Activated CD8-positive, alpha-beta T cell treated with anti-CD3 and anti-CD28 coated beads, Interleukin-2, amount 10 ng/mL, durations not matched to agents 7 days and 5 days (primary cell): ENCODE measurements at places on chromosomes 6 and 20. TPM values are rescaled to one million over a fixed set of nuclear protein-coding genes. Genes with fewer than 3 reads are reported as not detected.

- DNase-seq, result no peak
Observed at GRCh38 chr6:286681-287488, 5.4 kb upstream of the DUSP22 start.

DNA sequence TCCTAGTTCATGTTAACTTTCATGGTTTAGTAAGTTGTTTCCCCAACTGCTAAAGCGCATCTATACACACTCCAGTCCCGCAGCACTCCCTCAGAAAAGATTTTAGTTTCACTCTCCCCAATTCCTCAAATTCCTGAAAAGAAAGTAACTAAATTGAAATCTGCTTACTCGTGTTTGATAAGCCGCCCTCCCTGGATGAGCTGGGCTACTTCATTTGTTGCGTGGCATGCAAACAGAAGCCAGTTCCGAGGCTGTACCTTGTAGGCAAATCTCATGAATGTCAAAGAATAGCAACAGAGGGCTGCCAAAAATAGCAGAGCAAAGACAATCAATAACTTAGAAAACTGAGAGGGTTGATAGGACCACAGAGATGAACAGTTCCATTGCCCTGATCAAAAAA, 16.9 kb downstream of the MPC1 start:
- no peak for DNase-seq

Gene FAM217A
- not detected for total RNA-seq

Gene UCKL1
- 45.4 TPM for total RNA-seq

GRCh38 chr6:88290411-88290810, 124.3 kb upstream of the CNR1 start:
- DNase-seq, result no peak

DNA sequence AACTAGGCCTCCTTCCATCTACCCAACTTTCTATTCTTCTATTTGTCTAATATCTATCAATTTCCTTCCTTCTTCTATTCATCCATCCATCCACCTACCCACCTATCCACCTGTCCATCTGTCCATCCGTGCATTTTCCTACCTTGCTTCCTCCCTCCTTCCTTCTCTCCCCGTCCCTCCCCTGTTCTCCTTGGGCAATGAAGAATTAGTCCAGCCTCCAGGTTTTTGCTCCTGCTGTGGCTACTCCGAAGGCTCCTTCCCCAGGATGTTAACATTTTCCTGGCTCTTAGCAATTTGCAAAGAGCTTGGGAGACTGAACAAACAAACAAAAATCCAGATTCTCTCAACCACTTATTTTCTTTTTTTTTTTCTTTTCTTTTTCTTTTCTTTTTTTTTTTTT, 81.6 kb downstream of the KCNB1 start:
- no peak for DNase-seq

Gene GJA10
- not detected for total RNA-seq

DNA sequence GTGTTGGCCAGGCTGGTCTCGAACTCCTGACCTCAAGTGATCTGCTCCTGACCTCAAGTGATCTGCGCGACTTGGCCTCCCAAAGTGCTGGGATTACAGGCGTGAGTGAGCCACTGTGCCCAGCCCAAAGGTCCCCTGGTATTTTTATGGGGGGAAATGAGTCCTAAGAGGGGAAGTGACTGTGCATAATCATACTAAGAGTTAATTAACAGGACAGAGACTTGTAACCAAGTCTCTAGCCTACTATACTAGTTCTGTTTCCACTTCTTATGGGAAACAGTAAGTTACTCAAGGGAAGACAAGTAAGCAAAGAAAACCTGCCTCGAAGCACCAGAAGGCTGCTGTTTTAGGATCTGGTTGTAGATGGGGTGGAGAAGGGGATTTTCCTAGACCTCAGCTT, 27.9 kb downstream of the TCF15 start:
- DNase-seq, result no peak

GRCh38 chr20:54062812-54063280, 7.5 kb downstream of the BCAS1 start:
- no peak for DNase-seq

Gene PTCHD4
- not detected for total RNA-seq

GRCh38 chr6:169839029-169839481, 87.6 kb downstream of the ERMARD start:
- peak; percentile 19 for DNase-seq

- no peak for DNase-seq
Observed at GRCh38 chr6:139325125-139325524, 33.3 kb upstream of the TXLNB start.

Gene IL17A
- total RNA-seq, result not detected

DNA sequence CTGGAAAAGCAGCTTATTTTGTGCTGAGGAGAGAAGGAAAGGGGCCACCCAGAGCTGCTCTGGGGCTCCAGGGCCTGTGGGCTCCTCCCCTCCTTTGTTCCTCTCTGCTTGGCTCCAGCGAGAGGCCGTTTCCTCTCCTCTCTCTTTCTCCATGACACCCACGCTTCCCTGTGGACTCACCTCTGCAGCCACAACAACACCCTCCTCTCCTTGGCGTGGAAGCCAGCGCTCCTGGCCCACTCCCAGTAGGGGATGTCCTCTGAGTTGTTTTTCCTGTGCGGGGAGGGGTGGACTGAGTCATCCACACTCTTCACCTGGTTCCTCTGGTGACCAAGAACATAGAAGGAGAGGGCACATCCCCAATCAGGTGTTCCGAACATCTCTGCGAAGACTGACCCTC, 4.9 kb upstream of the CDSN start:
- DNase-seq, result no peak

Gene DNMT3B
- total RNA-seq, result 9.0 TPM

DNA sequence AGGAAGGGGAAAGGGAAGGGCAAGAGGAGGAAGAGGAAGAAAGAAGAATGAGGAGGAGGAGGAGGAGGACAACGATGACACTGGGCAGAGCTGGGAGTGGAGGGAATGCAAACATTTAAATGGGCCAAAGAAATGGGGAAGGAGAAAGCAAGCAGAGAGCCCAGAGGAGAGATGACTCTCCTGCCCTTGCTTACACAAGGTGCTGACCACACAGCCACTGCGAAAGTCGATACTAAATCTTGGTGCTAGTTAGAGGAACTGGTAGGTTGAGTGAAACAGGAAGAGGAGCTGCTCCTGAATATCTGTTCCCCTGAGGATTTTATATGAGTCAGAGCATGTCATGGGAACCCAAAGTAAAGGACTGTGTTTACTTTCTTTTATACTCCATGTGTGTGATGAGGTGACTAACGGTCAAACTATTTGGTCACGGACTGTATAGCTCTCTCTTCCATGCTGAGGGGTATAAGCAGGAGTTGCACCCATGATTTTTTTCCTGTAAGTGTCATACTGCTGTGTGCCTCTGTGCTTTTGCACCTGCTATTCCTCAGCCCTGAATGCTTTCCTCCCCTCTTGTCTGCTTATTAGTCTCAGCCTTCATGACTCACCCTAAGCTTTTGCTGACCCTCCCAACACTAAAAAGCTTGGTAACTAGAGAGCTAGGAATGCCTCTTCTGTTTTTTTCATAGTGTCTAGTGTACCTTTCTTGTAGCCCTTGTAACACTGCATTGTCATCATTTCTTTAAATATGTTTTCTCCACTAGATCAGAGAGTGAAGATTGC, 9.5 kb upstream of the PAQR8 start:
- DNase-seq, result no peak

DNA sequence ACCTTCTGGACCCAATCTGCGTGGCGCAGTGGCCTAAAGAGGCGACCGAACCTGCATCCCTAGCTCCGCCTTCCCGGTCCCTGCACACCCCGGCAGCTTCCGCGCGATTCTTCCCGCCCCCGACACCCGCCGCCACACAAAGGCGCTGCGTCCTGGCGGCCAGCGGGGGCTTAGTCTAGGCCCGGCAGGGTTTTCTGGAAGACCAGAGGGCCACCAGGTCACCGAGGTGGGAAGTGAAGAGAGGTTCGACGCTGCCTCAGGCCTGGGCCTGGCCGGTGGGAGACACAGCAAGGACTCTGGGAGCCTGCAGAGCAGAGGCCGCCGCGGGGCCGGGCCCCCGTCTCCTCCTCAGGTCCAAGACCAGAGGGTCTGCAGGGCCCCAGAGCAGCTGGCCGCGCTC, 154.9 kb downstream of the OR2B2 start:
- peak; percentile 64 for DNase-seq

Gene CLIC5
- total RNA-seq, result 2.2 TPM
